ENCODE measurements at places on chromosomes 12 and 14.

GRCh38 chr12:89363084-89363483 lies 10.8 kb upstream of the DUSP6 start:
- DNase-seq: no peak

DNA sequence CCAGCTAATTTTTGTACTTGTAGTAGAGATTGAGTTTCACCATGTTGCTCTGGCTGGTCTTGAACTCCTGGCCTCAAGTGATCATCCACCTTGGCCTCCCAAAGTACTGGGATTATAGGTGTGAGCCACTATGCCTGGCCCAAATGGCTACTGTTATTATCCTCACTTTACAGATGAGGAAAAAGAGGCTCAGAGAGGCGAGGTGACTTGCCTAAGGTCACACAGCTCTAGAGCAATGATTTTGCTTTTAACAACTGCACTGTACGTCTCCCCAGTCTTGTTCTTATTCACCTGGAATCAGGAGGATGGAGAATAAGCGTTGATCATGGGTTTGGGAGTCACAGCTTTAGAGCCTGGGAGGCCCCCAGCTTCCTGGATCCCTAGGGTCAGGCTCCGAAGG lies 69.8 kb upstream of the NCOR2 start:
- DNase-seq: no peak

- no peak for DNase-seq
These were observed 262.6 kb upstream of the BTG1 start for GRCh38 chr12:92408072-92408900.

GRCh38 chr14:65032319-65032718 lies 45.6 kb downstream of the FNTB start:
- no peak for DNase-seq

DNA sequence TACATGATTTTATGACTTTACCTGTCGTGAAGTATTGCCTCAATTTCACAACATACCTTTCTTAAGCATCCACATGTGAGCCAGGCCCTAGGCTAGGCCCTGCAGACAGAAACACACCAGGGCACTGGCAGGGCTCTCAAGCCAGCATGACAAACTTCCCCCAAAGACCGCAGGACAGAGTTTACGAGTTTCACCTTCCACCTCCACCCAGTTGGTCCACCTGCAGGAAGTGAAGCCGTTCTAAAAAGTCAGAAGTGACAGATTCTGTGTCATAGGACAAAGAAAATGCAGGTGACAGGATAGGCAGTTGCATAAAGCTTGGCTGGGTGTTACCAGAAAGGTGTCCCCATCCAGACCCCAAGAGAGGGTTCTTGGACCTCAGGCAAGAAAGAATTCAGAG lies 382.3 kb downstream of the PCNX1 start:
- DNase-seq: no peak

All from CD8-positive, alpha-beta T cell (primary cell).